Stimulated activated naive CD4-positive, alpha-beta T cell (primary cell): ENCODE measurements at places on chromosomes 13 and 19.

GRCh38 chr13:44101347-44102083 lies 221.8 kb downstream of the LACC1 start:
- DNase-seq, result no peak

- no peak for DNase-seq
Observed at GRCh38 chr13:97892717-97893116, 60.8 kb upstream of the IPO5 start.

DNA sequence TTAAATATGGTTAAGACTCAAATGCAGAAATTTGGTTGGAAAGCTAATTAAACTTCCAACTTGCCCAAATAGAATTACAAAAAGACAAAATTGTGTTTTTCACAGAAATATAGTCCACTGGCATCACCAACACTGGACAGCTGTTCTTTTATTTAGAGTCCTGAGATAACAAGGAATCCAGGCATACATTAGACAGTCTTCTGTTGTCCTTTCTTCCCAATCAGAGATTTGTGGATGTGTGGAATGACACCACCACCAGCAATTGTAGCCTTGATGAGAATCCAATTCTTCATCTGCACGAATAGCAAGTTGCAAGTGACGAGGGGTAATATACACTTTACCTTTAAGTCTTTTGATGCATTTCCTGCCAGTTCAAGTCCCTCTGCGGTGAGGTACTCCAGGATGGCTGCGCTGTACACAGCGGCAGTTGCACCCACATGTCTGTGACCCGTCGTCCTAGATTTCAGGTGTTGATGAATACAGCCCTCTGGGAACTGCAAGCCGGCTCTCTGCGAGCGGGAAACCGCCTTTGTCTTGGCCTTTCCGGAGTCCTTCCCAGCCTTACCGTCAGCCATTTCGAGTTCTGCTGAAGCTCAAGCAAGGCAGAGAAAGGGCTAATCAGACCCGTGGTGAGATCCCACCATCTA lies 14.7 kb downstream of the UBAC2 start:
- peak; percentile 52 for DNase-seq

DNA sequence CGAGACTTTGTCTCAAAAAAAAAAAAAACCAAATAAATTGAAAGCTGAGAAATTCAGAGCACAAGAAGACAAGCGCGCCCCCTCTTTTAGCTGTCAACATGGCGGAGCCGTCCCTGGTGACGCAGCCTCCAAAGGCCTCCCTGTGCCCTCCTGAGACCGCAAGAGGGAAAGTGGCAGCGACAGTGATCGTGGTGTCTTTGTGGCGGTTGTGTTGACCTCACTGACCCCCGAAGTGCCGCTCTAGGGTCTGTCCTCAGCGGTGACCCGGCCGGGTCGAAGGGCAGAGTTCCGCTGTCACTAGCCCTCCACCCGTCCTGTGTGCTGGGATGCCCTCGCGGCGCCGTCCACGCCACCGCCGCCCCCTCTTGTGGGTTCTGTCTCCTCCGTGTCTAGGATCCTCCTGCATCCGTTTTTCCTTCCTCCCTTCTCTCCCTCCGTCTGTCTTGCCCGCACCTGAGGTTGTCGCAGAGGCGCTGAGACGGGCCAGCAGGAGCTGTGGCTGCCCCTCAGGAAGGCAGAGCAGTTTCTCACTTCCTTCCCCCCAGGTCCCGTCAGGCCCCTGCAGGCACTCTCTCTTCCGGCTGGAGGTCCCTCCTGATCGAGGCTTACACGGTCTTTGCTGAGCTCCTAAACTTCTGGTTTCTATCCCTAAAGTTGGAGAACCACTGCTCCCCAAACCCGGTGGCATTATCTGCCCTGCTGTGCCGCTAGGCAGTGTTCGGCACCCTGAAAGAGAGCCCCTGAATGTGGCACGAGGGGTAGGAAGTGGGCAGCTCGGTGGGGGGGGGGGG lies 7.2 kb downstream of the UHRF1 start:
- DNase-seq, result peak; percentile 57

- no peak for DNase-seq
Observed at GRCh38 chr19:1254081-1254527, 5.7 kb downstream of the MIDN start.

DNA sequence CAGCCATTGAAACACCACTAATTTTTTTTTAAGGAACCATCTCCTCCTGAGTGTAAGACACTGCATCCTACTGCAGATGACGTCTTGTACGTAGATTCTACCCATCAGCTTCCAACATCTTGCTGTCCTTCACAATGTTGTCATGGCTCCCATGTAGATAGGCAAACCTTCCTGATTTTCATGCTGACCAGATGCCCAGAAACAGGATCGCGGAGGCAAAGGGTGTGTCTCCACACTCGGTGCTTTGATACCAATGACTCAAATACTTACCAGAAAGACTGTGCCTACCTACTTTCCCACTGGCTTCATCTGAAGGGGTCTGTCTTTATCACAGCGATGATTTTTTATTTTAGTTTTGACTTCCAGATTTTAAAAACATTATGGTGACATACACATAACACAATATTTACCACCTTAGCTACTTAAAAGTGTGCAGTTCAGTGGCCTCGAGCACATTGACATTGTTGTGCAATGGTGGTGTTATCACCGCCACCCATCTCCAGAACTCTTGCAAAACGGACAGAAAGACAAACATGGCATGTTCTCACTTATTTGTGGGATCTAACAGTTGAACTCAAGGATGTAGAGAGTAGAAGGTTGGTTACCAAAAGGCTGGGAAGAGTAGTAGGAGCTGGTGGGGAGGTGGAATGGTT lies 94.0 kb upstream of the PEG3 start:
- DNase-seq, result no peak

GRCh38 chr13:109565877-109566276 lies 220.5 kb downstream of the IRS2 start:
- DNase-seq, result no peak

DNA sequence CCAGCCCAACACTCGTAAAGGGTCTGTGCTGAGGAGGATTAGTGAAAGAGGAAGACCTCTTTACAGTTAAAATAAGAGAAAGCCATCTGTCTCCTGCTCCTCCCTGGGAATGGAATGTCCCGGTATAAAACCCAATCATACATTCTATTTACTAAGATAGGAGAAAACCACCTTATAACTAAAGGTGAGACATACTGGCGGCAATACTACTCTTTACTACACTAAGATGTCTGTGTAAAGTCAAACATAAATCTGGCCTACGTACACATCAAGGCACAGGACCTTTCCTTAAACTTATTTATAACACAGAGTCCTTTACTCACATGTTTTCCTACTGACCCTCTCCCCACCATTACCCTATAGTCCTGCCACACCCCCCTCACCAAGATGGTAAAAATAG lies 3.3 kb downstream of the ZNF350 start:
- DNase-seq, result no peak

- no peak for DNase-seq
Observed at GRCh38 chr13:61144301-61144700, 271.3 kb downstream of the PCDH20 start.

DNA sequence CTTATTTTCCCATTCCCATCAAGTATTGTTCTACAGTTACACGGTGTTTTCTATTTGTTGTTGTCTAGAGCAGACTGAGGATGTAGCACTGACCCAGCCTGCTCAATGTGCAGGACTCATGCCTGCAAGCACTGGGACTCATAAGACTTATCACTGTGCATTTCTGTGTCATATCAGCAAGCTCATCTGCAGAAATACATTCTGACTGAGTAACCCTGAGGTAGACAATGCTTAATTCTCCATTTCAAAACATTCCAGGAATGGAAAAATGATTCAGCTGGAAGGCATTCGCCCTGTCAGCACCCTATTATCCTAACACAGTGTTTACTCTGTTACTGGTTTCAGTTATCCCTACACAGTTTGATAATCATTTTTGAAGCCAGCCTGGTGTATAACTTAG lies 2506.4 kb downstream of the PCDH9 start:
- no peak for DNase-seq

- no peak for DNase-seq
Observed at GRCh38 chr19:10852098-10852800, 4.0 kb downstream of the C19orf38 start.

DNA sequence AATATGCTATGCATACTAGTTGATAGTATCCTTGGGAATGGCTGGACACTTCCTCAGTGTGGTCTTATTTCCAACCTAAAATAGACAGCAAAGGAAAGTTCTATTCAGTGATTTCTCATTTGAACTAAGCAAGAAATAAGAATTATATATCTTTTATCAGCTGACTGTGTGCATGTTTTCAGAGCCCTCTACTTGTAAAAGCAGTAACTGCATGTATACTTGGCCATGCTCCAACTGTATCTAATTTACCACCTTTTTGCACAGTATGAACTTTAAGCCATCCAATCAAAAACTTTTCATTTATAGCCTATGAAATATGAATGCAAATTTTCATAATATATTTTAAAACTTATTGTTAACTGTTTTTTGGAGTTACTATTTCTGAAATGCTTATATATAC lies 136.4 kb upstream of the PCDH9 start:
- no peak for DNase-seq

- DNase-seq, result no peak
Observed at GRCh38 chr19:51063664-51064063, 1.2 kb downstream of the KLK13 start.

DNA sequence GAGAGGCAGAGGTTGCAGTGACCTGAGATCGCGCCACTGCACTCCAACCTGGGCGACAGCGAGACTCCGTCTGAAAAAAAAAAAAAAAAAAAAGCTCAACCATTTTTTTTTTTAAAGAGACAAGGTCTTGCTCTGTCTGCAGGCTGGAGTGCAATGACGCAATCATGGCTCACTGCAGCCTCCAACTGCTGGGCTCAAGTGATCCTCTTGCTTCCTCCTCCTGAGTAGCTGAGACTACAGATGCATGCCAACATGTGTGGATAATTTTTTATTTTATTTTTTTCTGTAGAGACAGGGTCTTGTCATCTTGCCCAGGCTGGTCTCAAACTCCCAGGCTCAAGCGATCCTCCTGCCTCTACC lies 10.3 kb downstream of the EHD2 start:
- no peak for DNase-seq

DNA sequence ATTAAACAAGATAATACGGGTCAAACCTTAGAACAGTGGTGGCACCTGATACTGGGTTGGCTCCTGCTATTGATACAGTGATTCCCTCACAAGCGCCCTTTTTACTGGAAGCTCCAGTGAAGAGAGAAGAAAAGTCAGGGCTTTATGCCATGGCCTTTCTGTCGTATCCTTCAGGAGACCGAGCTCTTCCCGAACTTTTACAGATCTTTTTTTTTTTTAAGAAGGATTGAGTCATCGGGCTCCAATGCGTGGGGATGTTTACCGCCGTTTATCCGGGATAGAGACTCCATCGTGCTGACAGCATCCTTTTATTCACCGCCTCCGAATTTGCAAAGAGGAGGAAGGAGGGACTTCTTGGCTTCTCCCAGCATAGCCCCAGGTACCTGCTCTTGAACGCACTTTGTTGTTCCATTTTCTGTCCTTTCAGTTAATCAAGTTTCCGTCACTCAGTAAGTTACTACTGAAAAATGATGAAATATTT lies 574 bp downstream of the ZNF227 start:
- no peak for DNase-seq

- peak; percentile 33 for DNase-seq
Observed at GRCh38 chr13:57631596-57632275, at the start of gene PCDH17. Gene PCDH17, plus strand, starts transcription at chr13:57631744. Its CDS starts 803 bp downstream, at chr13:57632547.

- DNase-seq, result no peak
Observed at GRCh38 chr19:47663911-47664771, 49.1 kb upstream of the EHD2 start.

GRCh38 chr19:17687857-17688784 lies at the start of gene UNC13A:
Gene UNC13A, minus strand, starts transcription at chr19:17688354. Its CDS starts 155 bp downstream, at chr19:17688199.
- DNase-seq, result peak; percentile 22

DNA sequence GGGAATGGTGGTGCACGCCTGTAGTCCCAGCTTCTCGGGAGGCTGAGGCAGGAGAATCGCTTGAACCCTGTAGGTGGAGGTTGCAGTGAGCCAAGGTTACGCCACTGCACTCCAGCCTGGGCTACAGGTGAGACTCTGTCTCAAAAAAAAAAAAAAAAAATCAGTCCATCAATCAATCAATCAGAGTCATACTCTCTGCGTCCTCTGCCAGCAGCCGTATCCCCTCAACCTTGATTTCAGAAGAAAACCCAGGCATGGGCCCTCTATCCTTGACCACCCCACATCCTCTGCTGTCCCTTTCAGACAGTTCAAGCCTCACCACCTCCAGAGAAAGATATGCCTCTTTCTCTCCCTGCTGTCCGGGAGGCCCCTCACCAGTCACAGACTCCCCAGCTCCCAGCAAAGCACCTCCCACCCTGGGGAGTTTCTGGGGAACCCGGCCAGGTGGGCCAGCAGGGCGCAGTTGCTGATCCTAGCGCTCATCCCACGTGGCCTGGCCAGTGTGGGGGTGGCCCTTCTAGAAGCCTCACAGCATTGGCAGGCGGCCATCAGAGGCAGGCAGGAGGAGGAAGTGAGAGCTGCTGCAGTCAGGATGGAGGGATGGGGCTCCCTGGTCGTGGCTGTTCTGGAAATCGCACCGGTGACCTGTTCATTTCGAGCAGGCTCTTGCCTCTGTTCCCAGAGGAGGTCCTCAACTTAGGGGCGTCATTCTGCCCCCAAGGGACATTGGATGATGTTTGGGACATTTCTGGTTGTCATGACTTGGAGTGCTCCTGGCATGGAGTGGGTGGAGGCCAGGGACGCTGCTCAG lies 10.2 kb upstream of the JSRP1 start:
- DNase-seq, result peak; percentile 19

DNA sequence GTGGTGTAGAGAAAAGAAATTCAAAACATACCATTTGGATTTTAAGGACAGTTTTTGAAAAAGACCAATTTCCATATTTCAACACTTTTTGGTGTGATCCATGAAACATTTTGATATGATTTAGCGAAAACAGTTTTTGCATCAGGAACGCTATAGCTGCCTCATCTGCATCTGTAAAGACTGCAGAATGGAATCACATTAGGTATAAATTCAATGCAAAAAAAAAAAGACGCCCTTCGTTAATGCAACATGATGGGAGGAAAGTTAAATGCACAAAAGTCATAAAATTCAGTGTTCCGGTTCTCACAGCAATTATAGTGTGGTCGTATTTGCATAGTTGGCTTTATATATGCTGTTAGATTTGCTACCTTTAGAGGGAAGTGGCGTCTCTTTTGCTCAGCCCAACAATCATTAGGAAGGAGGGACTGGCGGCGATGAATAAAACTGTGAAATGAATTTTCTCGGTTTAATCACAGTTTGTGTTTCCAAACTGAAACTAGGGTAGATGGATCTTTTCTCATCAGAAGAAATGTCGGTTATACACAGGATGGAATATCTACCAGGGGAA lies 215.7 kb downstream of the TEX29 start:
- DNase-seq, result no peak
